ENCODE measurements at places on chromosomes 2 and 18.

- no peak for DNase-seq
These were observed 49.2 kb downstream of the CRIM1 start for GRCh38 chr2:36404754-36405153.

DNA sequence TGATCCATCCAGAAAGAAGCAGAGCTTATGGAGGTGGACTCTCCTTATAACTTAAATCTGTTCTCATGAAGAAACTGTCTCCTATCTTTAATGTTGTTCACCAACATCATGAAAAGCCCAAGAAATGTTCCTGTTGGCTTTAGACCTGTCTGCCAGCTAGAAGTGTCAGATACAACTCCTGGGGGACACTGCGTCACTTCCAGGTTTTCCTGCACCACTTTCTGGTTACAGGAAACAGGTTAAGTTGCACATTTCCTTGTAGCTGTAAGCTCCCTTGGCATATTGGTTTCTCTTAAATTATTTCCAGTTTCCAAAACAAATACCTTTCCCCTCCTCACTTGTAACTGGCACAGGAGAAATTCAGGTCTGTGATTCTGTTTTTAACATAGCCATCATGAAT lies 2.9 kb downstream of the CEP68 start:
- DNase-seq: no peak

GRCh38 chr2:20080839-20081415 lies 29.5 kb upstream of the LAPTM4A start:
- no peak for DNase-seq

GRCh38 chr2:165011199-165011598 lies 55.9 kb upstream of the SLC38A11 start:
- no peak for DNase-seq
